ENCODE measurements at places on chromosomes 11 and 22.
A peak's percentile ranks its signal among the peaks of the same experiment; 100 is the strongest.

DNA sequence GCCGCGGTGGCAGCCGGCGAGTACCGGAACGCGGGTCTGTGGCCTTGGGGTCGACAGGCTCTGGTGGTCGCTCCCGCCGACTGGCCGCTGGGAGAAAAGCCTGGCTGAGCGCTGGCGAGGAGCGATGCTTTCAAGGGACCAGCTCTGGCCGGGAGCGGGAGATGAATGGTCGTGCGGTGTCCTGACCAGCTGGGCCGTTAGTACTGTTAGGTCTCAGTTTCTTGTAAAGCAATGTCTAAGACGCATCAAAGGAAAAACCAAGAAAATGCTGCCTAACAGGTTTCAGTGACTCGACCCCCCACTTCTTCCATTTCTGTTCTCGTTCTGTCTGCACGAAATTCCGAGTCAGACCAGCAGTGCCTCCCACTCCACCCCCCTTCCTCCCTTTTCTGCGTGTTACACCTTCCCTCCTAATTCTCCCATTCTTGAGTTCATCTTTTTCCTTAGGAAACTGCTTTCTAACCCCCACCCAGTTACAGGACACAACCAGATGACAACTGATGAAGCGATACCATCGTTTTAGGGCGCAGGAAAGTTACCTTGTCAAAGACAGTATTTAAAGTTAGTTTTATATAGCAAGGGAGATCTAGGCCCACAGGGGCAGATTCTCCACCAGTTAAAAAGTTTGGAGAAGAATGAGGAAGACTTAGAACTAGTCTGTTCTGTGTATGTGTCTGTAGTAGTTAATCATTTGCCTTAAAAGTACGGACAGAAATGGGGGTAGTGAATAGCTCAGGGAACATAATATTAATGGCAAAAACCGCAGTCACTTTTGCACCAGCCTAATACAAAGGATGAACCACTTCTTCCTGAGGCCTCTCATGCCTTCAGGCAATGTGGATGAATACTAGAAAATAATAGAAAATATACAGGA is 1.0 kb downstream of the CUL5 start:
- peak; percentile 19 for DNase-seq

GRCh38 chr22:38317995-38318715 is 922 bp upstream of the CSNK1E start:
- peak; percentile 85 for DNase-seq

- no peak for DNase-seq
Measured at GRCh38 chr11:11456866-11457265, 103.8 kb upstream of the CSNK2A3 start.

DNA sequence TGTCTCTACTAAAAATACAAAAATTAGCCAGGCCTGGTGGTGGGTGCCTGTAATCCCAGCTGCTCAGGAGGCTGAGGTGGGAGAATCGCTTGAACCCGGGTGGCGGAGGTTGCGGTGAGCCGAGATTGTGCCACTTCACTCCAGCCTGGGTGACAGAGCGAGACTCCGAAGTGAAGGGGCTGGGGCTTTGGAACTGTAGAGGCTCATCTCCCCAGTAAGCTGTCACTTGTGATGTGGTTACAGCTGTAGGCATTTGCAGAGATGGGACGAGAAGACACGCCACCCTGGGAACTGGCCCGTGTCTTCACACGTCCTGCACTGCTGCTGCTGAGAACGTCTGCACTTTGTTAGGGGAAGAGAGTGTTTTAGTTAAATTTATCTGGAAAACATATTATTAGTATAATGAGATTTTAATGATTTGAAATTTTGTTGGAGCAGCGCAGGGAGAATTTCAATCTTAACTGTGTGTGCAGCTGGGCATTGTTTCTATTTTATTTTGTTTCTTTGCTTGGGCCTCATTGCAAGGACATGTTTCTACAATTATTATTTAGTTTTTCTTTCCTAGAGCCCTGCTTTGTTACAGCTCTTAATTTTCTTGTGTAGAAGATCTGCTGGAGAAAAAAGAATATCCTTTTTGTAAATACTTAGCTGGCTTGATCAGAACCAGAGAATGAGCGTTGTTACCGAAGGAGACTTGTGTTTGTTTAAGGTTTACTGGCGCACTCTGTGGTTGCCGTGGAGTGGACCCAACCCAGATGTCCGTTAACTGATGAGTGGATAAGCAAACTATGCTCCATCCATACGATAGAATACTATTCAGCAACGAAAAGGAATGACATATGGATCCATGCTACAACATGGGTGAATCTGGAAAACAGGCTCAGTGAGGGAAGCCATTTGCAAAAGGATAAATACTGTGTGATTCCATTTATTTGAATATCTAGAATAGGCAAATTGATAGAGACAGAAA is 18.4 kb downstream of the PARVB start:
- no peak for DNase-seq

DNA sequence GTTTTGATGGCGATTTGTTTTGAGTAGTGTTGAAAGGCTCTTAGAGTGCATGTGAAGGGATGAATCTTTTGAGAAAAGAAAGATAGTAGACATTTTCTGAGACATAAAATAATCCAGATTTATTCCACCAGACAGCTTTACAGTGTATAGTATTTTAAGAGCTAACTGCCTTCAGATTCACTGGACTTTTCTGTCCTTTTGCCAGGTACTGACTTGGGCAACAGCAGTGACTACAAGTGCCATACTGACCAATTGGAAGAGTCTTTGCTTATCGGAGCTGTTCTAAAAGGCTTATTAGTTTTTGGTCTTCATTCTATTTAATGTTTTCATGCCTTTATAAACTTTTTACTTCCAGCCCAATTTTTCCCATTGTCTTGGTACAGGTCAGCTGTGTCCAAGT is 32.5 kb downstream of the RTN3 start:
- DNase-seq: no peak

DNA sequence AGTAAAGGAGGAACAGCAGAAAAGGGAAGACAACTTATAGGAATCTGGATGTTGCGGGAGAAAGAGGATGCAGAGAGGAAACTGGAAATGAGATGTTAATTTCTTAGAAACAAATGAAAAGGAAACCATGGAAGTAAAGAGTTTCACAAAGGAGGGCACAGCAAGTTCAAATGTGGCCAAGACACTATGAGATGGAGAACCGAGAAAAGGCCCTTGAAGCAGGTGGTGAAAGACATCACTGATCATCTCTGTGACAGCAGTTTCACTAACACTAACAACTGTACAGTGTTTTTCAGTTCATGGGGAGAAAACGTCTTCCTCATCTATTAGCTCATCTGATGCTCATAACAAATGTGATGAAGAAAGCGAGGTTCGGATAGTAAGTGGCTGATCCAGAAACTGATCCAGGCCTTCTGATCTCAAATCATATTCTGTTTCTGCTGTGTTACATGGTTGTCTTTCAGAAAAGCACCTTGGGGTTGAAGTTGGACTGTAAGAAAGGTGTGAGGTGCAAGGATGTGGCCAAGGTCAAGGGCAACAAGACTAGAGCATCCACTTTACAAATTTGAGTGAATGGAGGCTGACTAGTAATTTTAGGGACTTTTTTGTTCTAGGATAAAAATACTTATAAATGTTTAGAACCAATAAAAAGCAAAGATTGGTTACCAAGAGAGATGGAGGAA is 492.1 kb upstream of the CADM1 start:
- no peak for DNase-seq

DNA sequence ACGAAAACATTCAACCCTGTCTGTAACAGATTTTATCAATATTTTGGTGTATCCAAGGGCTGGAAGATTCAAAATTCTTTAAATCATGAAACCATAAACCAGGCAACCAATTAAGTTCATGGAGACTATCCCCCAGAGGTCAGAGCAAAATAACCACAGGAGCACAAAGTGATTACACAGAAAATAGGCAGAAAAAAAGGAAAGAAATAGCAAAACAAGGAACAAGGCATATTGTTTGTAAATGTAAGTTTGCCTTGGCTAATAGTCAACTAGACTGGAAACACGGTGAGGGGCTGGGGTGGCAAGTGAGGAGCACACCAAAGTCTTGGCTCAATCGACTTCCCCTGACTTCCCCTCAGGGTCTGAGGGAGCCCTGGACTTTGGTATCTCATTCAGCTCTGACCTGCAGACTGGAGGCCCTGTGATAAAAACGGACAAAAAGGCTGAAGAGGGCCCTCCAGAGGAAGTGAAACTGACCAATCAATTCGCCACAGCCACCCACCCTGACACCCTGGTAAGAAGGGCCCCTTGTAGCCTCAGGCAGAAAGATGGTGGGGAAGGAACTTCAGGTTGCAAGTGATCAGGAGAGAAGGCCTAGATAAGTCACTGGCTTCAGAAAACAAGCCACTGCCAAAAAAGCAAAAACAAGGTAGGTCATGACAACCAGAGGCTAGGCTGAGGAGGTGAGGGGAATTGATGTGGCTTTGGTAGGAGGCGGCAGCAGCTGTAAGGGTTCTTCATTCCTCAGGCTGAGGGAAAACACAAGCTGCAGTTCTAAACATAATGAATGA is 1.8 kb downstream of the SIK3 start:
- peak; percentile 92 for DNase-seq

DNA sequence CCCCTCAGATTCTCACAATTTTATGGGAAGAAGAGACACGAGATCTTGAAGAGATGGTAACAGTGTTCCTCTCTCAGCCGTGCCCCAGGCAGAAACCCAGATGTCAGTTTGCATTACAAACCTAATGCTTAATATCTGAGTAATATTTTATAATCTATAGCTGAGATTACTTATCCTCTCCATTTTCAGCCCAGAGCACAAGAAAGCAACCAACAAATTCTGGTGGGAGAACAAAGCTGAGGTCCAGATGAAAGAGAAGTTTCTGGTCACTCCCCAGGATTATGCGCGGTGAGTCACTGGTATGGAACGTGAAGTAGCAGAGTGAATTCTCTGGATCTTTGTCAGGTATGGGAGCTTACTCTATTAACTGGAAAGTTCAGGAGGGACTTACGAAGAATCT is 884 bp downstream of the CENATAC start:
- DNase-seq: no peak

DNA sequence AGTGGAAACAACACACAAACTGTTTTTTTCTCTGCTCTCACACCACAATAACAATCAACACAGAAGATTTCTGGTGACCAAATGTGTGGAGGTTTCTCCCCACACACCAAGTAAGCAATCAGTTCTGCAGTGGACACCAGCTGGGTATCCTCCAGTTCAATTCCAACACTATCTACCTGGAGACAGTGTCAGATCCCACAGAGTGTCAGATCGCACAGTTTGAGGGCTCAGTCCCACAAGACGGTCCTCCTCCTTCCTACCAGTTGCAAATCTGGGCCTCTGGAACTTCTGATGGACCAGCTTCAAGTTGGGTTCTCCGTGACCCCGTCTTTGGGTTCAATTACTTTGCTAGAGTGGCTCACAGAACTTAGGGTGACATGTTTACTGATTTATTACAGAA is 9.0 kb downstream of the SWAP70 start:
- DNase-seq: no peak

GRCh38 chr22:50102946-50103345 is 13.1 kb downstream of the MOV10L1 start:
- peak; percentile 43 for DNase-seq

DNA sequence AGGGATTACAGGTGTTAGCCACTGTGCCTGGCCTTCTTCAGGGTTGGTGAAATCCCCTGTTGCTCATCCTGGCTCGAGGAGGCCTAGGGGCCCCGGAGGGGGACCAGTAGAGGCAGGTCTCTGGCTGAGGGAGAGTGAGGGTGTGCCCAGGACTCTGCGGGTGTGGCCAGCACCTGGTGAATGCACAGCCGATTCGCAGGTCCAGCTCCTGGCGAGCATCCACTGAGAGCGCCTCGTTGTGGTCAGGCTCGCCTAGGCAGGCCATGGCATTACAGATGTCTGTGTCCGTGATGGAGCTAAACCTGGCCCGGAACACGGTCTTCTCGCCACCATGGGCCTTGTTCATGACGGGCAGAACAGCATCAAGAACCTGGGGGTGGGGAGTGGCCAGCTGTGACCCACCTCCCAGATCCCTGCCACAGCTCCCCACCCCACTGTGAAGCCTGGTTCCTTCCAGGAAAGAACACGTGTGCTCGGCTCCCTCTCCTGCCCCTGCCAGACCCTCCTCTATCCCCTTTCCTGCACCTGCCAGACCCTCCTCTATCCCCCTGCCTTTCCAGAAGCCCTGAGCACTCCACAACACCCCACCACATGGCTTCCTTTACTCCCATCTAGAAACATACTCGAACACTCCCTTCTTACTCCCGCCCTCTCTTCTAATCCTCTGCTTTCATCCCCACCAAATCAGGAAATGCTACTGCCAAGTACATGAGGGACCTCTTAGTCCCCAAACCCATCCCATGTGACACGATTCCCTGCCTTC is 12.4 kb downstream of the TOP3B start:
- DNase-seq: no peak
